CD4-positive, alpha-beta T cell treated with Interferon gamma for 1 hour (primary cell): ENCODE measurements at places on chromosomes 1 and 21.

DNA sequence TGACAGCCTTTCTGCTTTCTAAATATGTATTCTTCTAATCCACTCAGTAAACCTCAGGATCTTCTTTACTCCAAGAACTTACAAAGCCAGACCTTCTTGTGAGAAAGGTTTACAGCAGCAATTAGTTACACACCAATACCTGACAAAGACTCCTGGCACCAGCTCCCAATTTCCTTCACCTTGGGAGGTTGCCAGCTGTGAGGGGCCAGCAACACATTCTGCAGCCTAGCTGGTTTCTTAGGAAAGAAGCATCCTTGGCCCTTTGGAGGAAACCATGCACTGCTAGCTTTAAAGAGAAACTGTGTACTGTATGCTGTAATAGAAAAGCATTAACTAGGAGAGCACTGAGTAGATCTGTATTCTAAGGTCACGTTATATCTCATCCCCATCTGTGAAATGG, 10.8 kb downstream of the FYB2 start:
- no peak for DNase-seq

- no peak for DNase-seq
These were observed 8.0 kb upstream of the DNM3 start for GRCh38 chr1:171833091-171833825.

- no peak for DNase-seq
These were observed 17.7 kb downstream of the CSMD2 start for GRCh38 chr1:34147301-34147700.

DNA sequence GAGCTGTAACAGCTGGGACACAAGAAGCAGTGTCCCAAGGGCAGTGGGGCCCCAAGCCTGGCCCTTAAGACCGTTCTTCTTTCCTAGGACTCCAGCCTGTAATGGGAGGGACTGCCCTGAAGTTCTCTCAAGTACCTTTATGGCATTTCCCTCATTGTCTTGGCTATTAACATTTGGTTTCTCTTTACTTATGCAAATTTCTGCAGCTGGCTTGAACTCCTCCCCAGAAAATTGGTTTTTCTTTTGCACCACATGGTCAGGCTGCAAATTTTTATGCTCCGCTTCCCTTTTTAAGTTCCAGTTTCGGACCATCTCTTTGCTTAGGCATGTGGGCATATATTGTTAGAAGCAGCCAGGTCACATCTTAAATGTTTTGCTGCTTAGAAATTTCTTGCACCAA, 3.1 kb upstream of the MROH9 start:
- no peak for DNase-seq

GRCh38 chr1:40868051-40868723, 6.0 kb upstream of the CITED4 start:
- no peak for DNase-seq

GRCh38 chr1:219657186-219657585, 44.3 kb upstream of the ZC3H11B start:
- DNase-seq = no peak

- no peak for DNase-seq
These were observed 24.8 kb downstream of the FBXO2 start for GRCh38 chr1:11629184-11630016.

DNA sequence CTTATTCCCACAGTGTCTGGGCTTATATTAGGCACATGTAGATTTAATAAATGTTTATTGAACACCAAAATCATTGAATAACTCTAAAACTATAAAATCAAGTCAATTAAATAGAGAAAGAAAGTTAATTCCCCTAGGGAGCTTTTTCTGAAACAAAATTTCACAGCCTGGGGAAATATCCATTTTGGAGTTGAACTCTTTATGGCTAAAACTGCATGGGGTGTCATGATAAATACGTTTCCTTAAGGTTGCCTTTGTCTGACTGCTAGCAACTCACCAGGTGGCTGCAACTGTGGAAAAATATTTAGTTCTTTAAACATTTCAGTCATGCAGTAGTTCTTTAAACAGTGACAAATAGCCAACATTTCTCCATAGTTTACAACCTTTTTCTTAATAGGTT, 496.1 kb downstream of the LRRIQ3 start:
- DNase-seq = no peak

GRCh38 chr1:11940260-11940921, 5.9 kb downstream of the PLOD1 start:
- DNase-seq = no peak
